ENCODE measurements at places on chromosomes 2 and 18. TPM values are rescaled to one million over a fixed set of nuclear protein-coding genes. Genes with fewer than 3 reads are reported as not detected.

The GDF7 gene
- total RNA-seq = 5.5 TPM

The KCTD1 gene
- total RNA-seq = 10.6 TPM

The TEX44 gene
- not detected for total RNA-seq

The CD226 gene
- total RNA-seq = not detected

Data from epithelial cell of umbilical artery (primary cell).